Prostate gland (tissue), 2 donors: ENCODE measurements at places on chromosomes 1 and 21. TPM values are rescaled to one million over a fixed set of nuclear protein-coding genes. Genes with fewer than 3 reads are reported as not detected.

- no peak for DNase-seq
These were observed 5.1 kb downstream of the ETS2 start for GRCh38 chr21:38810826-38811164.

GRCh38 chr1:58584082-58584895 is 7.2 kb upstream of the TACSTD2 start:
- peak; percentile 73 for DNase-seq

DNA sequence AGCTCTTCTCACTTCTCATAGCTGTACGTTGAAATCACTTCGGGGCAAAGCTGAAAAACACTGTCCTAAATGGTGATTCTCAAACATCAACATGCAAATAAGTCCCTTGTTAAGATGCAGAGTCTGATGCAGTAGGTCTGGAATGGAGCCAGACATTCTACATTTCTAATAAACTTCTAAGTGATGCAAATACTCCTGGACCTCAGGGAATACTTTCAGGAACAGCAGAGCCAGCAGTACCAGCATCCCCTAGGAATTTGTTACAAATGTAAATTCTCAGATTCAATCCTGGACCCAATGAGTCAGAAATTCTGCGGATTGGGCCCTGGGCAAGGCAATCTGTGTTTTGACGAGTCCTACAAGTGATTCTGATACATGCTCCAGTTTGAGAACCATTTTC is 152.3 kb downstream of the PCNX2 start:
- no peak for DNase-seq

GRCh38 chr1:24343412-24344089 is 24.4 kb downstream of the GRHL3 start:
- peak; percentile 72 for DNase-seq

DNA sequence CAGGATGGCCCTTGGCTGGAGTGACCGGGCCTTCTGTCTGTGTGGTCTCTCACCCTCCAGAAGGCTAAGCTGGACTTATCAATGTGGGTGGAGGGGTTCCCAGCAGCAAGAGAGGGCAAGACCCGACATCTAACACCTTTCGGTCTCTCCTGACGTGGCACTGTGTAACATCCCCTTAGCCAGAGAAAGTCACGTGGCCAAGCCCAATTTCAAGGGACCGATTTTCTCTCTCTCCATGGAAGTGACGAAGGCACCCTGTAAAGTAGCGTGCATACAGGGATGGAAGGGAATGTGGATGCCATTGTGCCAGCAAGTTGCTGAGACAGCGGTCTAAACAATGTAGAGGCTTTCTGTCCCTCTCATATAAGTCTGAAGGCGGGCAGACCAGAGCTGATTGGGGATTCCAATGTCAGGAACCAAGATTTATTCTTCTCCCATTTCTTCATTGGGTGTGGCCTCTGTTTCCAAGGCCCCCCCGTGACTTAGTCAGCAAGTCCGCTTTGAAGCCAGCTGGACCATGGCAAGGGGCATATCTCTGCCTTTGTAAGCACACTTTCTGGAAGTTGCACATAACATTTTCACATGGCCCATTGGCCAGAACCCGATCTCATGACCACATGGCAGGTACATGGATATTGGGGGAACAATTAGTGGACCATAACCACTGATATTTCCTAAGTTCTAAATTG is 12.5 kb downstream of the MX1 start:
- no peak for DNase-seq

GRCh38 chr1:43144237-43144636 is 27.9 kb downstream of the EBNA1BP2 start:
- DNase-seq: no peak

- DNase-seq: peak; percentile 32
These were observed at the start of gene FHAD1 for GRCh38 chr1:15246960-15247614. Gene FHAD1, plus strand, starts transcription at chr1:15247223. Its CDS starts 4,562 bp downstream, at chr1:15251785.

DNA sequence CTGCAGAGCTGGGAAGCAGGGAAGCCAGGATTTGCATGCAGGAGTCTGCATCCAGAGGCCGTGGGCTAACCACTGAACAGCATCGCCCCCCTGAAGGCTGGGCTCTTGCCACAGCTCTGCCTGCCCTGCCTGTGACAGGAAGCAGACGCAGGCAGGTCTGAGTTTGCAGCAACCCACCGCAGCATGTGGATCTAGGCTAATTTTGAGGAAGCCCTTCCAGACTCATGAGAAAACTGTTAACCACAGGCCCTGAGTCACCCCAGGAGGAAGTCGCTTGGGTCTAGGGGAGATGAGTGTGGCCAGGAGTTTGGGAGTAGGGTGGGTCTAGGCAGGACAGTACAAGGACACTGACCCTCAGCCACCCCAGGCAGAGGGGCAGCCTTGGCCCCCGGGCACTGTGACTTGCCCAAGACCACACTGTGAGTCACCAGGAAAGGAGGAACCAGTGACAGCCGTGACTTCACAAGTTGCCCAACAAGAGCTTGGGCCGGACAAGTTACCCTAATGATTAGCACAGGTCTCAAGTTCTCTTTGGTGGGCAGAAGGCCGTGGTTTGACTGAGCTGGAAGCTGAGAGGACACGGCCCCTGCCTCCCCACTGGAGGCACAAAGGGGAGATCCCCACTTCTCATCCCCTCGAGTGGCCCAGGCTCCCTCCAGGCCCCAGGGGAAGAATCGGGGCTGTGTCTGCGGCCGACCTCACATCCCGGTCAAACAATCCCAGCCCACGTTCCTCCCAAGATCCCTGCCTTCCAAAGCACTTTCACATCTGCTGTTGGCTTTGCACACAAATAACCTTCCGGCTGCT is 826 bp downstream of the LAPTM5 start:
- DNase-seq: no peak

GRCh38 chr1:206829282-206829681 is 36.1 kb upstream of the IL20 start:
- DNase-seq: no peak

GRCh38 chr1:77361621-77362020 is 79.8 kb downstream of the AK5 start:
- DNase-seq: no peak

DNA sequence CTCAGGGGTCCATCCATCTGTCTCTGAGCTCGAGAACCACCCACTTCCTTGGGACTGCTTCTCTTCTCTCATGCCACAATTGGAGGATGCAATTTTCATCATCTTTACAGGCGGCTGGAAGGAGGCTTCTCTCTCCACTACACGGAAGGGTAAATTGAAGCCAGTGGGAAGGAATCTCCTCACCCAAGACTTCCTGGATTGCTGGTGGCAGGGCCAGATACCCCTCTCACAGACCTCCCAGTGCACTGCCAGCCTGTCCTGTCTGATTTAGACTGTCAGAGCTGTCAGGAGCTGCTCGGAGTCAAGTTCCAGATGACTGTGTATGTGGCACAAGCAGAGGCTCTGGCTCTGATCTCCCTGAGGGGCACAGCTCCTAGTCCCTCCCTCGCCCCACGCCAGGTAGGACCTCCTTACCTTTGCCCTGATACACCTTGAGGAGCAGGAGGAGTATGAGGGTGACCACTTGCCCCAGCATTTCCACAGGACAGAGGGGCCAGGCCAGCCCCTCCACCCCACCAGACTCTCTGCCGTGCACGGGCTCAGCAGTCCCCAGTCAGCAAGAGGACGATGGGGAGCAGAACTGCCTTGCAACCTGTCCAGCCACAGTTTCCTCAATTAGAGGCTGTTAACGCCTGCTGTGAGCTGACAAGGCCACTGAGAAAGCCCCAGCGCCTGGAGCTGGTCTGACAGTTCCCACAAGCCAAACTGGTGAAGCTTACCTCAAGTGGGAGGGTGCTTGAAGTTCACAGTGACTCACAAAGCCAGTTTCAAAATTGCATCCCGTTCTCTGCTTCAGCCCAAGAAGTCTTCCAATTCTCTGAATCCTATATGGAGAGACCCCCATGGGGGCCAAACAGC is at the start of gene CD244:
Gene CD244 (minus strand): TSS at position 685 of the 858 bp plus-strand sequence. CDS start 210 bp downstream, at position 475.
- DNase-seq: no peak

DNA sequence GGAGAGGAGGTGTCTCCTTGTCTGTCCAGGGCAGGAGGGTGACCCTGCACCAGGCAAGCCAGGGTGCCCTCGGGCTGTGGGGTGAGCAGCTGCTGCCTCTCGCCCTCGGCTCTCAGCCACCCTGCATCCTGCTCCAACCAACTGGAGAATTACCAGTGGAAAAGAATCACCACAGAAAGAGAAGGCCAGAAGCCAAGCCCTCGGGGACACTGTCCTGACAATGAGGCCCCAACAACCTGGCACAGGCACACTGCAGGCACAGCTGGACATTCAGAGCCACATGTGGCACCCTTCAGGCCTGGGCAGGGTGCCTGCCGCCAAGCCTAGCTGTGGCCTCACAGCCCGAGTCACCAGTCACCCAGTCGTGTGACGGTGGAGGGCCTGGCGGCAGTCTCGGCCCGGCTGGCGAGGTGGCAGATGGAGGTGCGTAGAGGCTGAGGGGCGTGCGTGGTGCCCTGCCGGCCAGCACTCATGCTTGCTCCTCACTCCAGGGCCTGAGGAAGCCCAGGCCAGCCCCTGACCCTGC is 12.0 kb downstream of the MEGF6 start:
- no peak for DNase-seq

- DNase-seq: no peak
These were observed 2.1 kb upstream of the GFI1 start for GRCh38 chr1:92488832-92489231.

GRCh38 chr1:147287133-147287865 is 44.8 kb downstream of the CHD1L start:
- no peak for DNase-seq

GRCh38 chr1:213041443-213041842 is 9.6 kb upstream of the RPS6KC1 start:
- DNase-seq: no peak

DNA sequence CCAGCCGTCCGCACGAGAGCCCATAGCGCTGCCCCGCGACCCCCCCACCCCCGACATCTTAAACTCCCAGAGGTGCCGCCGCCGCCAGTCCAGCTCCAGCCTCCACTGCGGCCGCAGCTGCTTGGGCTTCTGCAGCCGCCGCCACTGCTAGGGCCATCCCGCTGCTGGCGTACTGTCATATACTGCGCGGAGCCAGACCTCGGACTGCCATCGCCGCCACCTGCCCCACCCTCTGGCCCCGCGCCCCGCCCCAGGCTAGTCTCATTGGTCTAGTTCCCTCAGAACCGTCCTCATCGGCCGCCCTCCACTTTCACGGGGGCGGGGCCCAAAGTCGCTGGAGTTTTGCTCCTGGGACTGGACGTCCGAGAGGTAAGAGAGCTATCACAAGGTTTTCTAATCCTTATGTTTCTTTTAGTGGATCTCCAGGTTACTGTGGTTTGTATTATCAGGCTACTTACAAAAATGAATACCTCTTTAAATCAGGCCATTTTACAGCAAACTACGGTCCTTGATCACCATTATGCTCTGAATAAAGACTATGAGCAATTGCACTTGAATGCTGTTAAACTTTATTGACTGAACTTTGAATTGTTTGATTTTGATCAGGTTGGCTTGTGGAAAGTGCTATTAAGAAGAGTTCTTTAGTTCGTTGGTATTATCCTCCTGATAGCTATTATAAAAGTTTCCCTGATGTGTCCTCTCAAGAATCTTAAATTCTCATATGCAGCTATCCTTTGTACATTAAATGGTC is 2.8 kb upstream of the CD1D start:
- peak; percentile 91 for DNase-seq

The AKR7A3 gene
- total RNA-seq: 6.7 TPM

The KRTAP12-2 gene
- not detected for total RNA-seq

The C4BPA gene
- not detected for total RNA-seq

The BRINP3 gene
- total RNA-seq: 3.0 TPM

The SH2D5 gene
- 2.2 TPM for total RNA-seq

The JAM2 gene
- 66.6 TPM for total RNA-seq

The STK40 gene
- 111 TPM for total RNA-seq

The GOLT1A gene
- 3.0 TPM for total RNA-seq

The CLEC20A gene
- not detected for total RNA-seq
